ENCODE measurements at places on chromosomes 6 and 20.

- DNase-seq, result no peak
Measured at GRCh38 chr20:24095756-24096155, 107.2 kb upstream of the GGTLC1 start.

DNA sequence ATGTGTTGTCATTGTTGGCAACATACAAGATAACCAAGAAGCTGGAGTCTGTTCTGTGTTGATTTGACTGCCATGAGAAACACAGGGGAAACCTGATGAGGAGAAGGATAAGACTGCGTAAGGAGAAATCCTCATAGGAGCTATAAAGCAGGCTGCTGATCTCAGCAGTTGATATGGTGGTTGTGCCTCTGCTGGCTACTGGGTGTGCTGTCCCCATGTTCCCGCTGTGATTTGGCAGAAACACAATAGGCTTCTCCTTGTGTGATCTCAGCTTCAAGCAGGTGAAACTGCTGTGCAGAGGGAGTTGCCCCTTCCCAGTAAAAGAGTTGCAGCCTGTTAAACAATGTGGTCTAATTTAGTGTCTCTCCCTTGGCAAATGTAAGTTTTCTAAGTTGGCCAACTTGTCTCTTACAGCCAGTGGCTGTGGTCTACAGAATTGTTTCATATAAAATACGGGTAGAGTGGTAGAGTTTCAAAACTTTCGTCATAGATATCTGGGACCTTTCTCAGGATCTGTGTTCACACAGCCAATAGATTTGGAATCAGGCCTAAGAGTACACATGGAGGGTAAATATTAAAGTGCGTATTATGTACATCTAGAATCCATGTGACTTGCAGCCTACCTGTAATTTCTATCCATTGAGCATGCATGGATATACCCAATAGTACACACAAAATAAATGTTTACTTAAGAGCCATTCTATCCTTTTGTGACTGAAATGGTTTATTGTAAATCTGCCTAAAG, 78.4 kb downstream of the RNF144B start:
- no peak for DNase-seq

DNA sequence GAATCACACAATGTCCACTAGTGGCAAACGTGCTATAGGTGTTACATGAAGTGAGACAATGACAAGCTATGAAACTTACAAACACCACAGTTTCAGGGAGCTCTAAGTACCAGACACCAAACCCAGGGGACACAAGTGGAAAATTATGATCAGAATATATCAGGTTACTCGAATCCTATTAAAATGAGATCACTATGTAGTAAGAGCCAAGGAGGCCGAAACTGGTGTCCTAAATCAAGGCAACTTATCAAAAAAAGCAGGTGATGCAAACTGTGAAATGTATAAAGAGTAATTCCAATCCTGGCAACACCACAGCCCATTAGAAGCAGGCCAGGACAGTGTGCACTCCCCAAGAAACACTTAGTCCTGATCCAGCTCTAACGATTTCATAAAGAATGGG, 100.3 kb downstream of the ARHGAP18 start:
- no peak for DNase-seq

- DNase-seq, result no peak
Measured at GRCh38 chr6:22926790-22927354, 357.5 kb downstream of the HDGFL1 start.

DNA sequence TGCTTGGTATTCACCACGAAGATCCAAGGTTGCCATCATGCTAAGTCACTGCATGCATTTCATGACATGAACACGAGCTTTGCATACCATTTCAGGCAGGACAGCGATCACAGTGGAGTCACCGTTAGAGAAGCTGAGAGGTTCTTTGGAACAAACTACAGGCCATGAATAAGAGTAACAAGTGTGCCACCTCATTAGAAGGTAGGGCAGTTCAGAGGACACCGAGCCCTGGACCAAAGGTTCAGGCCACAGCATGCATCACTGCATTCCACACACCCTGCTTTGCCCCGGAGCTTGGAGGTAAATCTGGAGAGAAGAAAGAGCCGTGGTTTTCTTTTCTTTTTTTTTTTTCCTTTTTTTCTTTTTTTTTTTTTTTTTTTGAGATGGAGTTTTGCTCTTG, 66.9 kb upstream of the CDH4 start:
- DNase-seq, result no peak

DNA sequence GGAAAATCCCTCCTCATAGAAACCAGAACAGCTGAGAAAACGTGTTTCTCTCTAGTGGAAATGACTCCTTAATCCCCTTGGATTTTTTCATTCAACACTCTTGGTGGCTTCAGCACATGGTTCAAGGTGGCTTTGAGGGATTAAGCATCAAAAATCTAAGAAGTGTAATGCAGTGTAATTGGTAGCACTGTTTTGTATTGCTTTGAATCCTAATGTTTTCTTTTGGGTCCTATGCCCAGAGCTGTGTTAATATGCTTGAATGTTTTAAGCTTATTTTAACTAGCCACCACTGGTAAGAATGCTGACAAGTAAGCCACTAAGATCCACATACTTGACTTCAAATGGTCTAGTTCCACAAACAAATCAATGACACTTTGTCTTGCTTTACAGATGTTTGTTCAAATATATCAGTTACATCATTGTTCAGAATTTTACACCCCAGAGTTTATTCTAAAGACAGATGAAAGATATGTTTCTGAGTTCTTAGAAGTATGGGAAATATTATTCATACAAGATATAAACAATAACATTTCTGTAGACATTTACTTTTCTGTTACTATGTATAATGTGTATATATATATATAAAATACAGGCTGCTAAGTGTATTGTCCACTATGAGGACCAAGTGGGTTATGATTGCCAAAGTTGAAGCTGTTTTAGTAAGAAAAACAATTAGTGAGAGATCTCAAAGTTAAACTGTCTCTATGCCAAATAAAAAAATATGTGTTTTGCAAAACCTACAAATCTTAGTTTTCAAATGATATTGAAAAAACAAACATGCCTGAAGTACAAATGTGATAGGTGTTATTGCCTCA, 220.8 kb downstream of the OGFRL1 start:
- no peak for DNase-seq

GRCh38 chr6:39441986-39442385, 119.5 kb upstream of the KCNK16 start:
- DNase-seq, result no peak

GRCh38 chr20:4559906-4560305, 161.8 kb upstream of the PRND start:
- no peak for DNase-seq

GRCh38 chr20:50883856-50884255, 47.4 kb downstream of the ADNP start:
- no peak for DNase-seq

- DNase-seq, result no peak
Measured at GRCh38 chr20:20864351-20865096, 152.1 kb upstream of the RALGAPA2 start.

- no peak for DNase-seq
Measured at GRCh38 chr6:34457742-34458735, 7.8 kb upstream of the PACSIN1 start.

DNA sequence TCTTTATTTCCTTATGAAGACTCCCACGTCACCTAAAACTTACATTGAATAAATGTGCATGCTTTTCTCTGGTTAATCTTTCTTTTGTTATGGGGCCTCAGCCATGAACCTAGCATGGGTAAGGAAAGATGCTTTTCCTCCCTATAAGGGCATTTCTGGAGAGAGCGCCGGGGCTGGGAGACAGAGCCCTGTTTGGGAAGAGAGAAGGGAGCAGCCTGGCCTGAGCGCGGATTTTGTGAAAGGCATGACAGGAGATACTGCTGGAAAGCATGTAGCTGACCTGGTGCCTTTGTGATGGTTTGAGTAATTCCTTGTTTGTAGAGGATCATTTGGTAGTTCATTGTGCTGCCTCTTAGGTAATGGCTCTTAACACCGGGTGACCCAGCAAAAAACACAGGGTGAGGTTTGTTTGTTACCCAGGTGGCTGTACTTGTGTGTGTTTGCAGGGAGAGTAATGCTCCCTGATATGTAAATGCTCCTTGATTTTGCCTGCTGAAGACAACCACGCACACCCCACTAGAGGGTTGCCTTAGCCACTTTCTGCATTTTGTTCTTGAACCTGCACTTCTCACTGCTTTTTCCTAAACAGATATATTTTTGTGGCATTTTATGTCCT, 59.2 kb downstream of the ANKRD6 start:
- DNase-seq, result no peak

DNA sequence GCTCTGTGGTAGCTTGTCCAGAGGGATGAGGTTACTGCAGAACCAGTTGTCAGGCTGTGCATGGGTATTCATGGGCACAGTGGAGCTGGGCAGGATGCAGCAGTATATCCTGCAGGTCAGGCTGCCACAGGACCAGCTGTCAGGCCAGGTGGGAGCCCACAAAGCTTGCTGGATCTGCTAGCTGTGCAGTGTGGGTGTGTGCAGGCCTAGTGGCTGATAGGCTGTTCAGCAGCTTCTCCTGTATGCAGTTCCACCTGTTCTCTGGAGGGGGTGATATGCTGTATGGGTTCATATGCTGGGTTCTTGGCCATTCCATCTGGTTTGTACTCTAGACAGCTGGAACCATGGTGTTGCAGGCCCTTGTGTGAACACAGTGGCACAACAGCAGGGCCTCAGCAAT, 40.6 kb upstream of the TPD52L1 start:
- DNase-seq, result no peak

GRCh38 chr20:52473186-52473585, 281.6 kb upstream of the ZFP64 start:
- no peak for DNase-seq

DNA sequence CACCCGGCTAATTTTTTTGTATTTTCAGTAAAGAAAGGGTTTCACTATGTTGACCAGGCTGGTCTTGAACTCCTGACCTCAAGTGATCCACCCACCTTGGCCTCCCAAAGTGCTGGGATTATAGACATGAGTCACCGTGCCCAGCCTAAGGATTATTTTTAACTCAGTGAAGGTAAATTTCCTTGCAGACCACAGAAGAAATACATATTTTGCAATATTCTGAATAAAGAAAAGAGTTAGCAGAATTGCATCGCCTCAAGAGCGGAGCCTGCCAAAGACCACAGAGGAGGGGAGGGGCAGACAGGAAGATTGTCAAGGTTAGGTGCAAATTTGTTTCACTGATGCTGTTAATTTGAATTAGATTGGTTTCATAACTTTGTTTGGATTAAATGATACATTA, 47.4 kb downstream of the SOD2 start:
- no peak for DNase-seq

DNA sequence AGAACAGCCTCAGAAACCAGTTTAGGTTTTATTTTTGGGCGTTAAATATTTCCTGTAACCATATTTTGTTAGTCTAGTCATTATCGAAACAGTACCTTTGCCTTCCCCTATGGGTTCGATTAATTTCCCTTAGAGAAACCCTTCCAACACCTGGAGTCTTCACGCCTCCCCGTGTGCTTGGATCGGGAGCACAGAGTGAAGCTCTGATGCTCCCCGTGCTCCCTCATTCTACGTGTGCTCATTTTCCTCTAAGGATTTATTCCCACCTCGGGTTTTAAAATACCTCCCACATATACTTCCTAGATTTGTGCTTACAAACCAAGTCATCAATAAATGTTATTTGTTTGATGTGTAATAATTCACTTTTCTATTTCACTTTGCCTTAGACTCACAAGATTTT, 142.4 kb downstream of the TTLL2 start:
- no peak for DNase-seq

- no peak for DNase-seq
Measured at GRCh38 chr20:50572938-50573777, 63.0 kb downstream of the PTPN1 start.

- DNase-seq, result no peak
Measured at GRCh38 chr6:108105571-108105970, 31.0 kb upstream of the OSTM1 start.

DNA sequence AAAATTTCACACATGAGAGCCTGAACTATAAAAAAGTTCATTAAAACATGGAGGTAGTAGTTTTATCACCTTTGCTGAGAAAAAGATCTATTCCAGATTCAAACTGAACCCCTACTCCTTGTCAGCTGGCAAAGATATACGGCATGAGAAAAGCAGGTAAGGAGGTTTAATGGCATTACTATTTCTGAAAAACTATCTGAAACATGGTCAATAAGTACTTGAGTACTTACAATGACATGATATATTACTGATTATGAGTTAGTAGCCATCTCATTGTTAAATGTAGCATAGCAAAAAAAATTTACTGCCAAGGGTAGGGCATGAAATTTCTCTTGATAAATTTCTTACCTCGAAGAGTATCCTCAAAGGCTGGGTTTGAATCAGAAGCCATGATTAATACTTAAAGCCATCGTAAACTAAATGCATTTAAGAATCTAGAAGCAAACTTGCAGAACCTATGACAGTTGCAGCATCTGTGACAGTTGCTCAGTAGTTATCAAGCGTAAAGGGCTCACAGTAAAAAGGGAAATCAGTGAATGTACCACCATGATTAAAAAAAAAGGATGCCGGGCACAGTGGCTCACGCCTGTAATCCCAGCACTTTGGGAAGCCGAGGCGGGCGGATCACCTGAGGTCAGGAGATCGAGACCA, 8.7 kb downstream of the SLC17A5 start:
- no peak for DNase-seq

All from glomerular endothelial cell (primary cell).